ENCODE measurements at places on chromosomes 6 and 20.

GRCh38 chr6:169425628-169426370, 172.2 kb upstream of the THBS2 start:
- no peak for DNase-seq

DNA sequence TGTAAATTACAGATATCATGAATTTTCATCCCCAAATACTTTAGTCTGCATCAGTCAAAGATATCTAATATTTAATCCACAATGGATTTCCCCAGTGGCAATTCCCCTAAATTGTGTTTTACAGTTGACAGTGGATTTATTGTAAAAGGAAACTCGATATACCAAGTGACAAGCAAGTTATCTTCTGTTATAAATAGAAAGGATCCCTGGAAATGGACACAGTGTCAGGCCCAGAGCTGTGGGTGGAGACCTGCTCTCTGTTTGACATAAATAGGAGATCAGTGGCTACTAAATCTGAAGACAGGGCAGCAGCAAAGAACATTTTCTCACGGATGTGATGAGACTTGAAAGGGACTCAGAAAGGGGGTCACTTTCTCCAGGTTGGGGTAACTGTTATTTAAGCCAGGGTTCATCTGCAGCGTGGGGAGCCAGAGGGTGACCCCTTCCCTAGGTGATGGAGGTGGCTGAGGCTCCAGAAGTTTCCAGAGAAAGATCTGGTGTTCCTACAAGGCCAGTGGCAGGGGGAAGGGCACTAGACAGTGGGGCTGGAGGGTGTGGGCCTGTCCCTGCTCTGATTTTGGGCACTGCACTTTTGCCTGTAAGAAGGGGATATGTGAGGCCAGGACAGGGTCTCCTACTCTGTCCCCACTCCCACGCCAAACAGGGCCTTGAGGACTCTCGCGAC, 12.3 kb upstream of the FAM110A start:
- no peak for DNase-seq

DNA sequence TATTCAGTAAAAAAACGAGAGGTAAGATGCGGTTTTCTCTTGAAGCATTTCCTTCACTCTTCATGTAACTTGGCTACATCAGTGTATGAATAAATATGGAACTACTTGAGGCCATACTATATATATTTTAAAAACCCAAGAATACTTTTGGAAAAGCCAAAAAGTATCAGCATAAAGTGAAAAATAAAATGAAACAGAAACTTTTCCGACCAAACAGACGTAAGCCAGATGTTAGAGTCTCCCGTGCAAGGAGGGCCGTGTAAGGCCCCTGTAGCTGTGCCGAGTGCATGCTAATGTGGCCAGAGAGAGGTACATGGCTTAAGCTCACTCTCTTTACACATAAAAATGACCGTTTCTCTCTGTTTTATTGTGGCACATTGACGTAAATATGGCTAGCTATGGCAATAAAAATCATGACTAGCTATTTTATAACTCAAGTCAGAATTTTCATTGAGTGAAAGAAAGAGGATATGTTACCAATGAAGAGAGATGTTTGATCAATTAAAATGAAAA, 140.1 kb upstream of the GMDS start:
- DNase-seq = no peak

- DNase-seq = no peak
Measured at GRCh38 chr6:45901767-45902650, 113.7 kb downstream of the CLIC5 start.

GRCh38 chr6:134477991-134478635, 160.2 kb upstream of the SGK1 start:
- no peak for DNase-seq

- no peak for DNase-seq
Measured at GRCh38 chr6:75171567-75171966, 34.3 kb downstream of the COL12A1 start.

GRCh38 chr6:129320892-129321291, 389.1 kb downstream of the ARHGAP18 start:
- DNase-seq = no peak

GRCh38 chr6:53014744-53015143, 19.7 kb upstream of the GSTA4 start:
- DNase-seq = no peak

DNA sequence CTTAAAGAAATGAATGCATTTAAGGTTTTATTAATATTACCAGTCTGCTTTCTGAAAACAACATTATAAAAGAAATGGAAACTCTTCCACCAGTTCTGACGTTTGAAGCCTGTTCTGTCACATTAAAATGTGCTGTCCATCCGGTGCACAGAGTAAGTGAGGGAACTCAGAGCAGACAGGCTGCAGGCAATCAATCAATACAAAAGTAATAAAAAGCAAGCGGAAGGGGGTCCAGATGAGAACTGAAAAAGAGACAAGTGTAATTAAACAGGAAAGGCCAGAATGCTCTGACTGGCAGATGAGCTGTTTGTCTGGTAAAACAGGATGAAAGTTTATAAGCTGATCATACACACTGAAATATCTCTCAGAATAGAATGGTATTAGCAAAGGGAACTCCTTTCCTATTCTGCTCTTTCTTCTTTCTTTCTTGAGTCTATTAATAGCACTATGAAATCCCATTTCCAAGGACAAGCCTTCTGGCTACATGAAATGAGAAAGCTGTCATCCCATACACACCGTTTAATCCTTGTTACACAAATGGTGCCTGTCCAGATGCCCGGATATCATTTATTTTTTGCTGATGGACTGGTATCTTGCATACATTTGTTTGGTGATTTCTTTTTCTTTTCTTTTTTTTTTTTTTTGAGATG, 94.3 kb downstream of the RAMACL start:
- DNase-seq = no peak

DNA sequence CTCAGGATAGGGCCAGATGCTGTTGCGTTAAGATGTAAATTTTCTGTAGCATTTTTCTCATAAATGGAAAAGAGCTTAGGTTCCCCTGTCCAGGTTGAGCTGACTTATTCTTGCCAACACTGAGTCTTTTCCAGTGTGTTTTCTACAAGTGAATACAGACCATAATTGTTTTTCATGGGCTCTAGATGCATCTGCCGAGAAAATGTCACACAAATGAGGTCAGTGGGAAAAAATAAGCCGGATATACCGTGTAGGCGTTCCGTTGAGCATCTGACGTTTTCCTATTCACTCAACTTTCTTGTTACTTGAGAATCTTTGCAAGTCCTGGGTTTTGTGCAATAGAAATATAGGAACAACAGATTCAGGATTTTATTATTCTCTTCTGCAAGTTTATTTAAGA, 582.9 kb upstream of the CDH4 start:
- no peak for DNase-seq

GRCh38 chr6:195861-196360, 96.4 kb upstream of the DUSP22 start:
- peak; percentile 66 for DNase-seq

- DNase-seq = no peak
Measured at GRCh38 chr6:114586298-114586697, 243.5 kb upstream of the HS3ST5 start.

GRCh38 chr6:2616811-2617210, 133.9 kb downstream of the MYLK4 start:
- DNase-seq = no peak

DNA sequence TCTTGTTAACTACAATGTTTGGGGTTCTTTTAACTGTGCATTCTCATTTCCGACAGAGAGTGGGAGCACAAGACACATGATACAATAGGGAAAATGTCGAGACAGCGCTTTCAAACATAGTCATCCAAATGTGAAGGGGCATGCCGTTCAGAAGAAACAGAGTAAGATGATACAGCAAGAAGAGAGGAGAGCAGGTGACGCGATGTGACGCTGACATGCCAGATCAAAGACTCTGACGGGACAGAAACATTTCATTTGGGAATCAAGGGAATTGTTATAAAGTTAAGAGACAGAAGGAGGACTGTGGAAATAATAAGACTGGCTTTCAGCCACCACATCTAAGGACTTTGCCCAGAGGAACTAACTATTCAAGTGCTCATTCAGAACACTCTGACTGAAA, 117.4 kb downstream of the FAXC start:
- no peak for DNase-seq

- peak; percentile 26 for DNase-seq
Measured at GRCh38 chr6:89298680-89299465, 16.2 kb downstream of the GABRR2 start.

GRCh38 chr20:9440892-9441291, 73.5 kb upstream of the LAMP5 start:
- no peak for DNase-seq

DNA sequence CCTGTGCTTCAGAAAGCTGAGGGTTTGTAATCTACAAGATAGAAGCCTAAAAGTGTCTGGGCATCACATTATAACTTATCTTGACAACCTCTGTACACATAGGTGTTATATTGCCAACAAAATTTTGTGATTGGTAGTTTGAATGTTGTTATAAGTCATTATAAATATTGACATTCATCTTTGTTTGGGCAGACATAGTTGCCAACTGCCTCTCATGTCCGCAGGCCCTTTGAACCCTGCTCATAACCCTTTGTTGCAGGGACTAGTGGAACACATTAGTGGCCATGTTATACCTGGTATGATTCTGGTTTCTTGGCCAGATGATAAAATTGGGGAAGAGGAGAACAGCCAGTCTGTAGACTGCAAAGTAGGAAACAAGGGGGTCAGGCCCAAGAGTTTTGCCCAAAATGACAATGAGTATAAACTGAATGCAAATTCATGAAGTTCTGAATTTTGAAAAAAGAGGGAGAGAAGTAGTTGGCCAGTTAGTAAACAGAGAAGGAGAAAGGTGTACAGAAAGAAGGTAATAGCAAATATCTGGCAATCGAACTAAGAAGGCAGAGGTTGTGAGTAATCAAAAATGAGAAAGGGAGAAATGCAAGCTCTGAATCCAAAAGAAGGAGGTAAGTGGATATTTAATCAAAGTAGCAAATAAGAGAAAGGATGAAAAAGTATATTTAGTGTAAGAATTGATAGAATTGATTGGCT, 21.6 kb upstream of the LMBRD1 start:
- DNase-seq = no peak

DNA sequence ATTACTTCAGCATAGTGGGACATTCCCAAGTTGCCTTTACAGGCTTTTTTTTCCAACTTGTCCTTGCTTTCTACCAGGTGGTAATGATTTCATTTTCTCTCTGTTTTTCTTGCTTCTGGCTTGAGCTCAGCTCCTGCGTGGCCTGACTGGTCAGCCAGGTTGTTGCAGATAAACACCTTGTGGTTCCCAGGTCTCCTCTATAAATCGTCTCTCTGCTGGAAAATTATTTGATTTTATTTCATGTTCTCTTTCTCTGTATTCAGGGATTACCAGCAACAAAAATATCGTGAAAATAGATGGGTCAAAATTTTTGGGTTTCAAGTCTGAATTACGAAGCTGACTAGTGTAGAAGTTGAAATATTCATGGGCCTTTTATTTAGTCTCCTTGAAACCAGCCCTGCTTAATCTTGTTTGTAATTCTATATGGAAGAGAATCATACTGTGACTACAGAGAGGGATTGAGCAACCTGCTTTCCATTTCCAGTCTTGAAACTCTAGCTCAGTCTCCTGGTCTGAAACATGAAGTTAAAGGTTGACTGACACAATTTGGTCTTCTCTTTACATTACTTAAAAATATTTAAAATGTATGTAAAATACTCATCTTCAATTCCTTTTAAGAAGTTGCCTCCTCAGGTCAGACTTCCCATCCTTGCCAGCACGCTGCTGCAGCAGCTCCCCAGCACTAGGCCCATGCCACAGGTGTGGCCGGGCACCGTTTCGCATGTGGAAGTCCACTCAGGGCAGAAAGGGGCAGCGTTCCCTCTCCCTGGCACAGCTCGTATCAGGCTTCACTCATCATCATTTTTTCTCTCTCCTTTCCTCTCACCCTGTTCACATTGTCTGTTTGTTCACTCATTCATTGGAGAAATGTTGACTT, 7.1 kb downstream of the DUSP22 start:
- no peak for DNase-seq

- DNase-seq = no peak
Measured at GRCh38 chr6:91081452-91082067, 494.7 kb upstream of the MAP3K7 start.

- DNase-seq = peak; percentile 47
Measured at GRCh38 chr6:35370124-35370741, 27.9 kb downstream of the PPARD start.

DNA sequence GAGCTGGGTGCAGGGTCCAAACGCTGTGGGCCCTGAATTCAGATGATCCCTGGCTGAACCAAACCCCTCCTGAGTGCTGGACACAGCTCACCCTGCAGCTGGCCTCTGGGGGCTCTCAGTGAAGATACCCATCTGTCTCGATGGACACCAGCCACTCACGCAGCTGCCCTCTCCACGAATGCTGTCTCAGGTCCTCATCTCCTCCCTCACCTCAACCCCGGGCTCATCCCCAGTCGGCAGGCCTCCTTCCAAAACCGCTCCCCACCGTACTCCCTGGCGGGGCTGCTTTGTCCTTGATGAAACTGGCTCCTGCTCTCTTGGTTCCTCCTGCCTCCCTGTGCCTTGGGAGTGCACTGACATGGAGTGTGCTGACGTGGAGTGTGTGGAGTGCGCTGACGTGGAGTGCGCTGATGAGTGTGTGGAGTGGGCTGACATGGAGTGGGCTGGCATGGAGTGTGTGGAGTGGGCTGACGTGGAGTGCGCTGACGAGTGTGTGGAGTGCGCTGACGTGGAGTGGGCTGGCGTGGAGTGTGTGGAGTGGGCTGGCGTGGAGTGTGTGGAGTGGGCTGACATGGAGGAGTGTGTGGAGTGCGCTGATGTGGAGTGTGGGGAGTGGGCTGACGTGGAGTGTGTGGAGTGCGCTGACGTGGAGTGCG, 4.1 kb upstream of the YTHDF1 start:
- no peak for DNase-seq

- DNase-seq = no peak
Measured at GRCh38 chr6:9657994-9658393, 756.9 kb downstream of the TFAP2A start.

DNA sequence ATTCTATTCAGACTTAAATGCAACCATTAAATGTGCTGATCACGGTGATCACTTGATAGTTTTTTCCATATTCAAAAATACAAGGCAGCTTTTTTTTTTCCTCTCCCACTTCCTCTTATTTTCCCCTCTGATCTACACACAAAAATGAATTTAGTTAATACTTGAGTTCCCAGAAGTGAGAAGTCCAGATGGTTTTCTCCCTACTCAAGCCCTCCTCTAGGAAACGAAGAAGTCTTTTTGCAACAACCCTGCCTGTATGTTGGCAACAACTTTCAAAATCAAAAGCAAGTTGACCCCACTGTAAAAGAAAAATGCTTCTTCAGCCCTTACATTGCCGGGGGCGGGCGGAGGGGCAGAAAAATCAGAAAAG, 24.3 kb downstream of the ARHGAP18 start:
- no peak for DNase-seq

All from CD4-positive, alpha-beta T cell treated with Interleukin-6 for 4 hours (primary cell).